Hippocampal formation (tissue), 2 donors: ENCODE measurements at places on chromosomes 1 and 21.
A peak's percentile ranks its signal among the peaks of the same experiment; 100 is the strongest.

DNA sequence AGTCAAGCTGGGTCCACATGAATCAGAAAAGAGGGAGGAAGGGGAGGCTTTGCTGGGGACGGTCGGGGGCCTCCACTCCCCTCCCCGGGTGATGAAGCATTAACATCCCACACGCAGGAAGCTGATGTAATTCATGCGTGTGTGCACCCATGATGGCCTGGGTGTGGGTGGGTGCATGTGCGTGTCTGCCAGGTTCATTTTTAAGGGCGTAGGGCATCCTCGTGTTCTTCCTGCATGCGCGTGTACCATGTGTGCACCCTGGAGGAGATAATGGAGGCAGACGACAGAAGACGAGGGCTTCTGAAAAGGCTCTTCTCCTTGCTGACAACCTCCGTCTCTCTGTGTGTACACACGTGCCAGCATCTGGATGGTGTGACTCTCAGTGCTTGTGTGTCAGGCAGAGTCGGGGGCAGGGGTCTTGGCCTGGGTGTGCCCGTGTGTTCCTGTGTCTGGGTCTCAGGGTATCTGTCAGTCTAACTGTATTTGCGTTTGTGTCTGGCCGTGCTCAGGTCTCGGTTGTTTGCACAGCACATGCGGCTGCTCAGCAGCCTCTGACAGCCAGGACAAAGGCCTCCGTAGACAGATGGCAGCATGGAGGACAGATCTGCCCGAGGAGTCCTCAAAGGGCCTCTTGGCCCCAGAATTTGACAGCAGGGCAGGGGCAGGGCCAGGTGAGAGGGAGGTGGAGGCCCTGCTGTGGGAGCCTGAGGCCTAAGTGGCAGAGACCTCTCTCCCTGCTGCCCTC is 2.4 kb downstream of the RAP1GAP start:
- DNase-seq: no peak

- DNase-seq: no peak
Observed at GRCh38 chr1:21589618-21590017, 79.5 kb downstream of the RAP1GAP start.

GRCh38 chr1:43274125-43274803 is 4.5 kb downstream of the TMEM125 start:
- DNase-seq: no peak

DNA sequence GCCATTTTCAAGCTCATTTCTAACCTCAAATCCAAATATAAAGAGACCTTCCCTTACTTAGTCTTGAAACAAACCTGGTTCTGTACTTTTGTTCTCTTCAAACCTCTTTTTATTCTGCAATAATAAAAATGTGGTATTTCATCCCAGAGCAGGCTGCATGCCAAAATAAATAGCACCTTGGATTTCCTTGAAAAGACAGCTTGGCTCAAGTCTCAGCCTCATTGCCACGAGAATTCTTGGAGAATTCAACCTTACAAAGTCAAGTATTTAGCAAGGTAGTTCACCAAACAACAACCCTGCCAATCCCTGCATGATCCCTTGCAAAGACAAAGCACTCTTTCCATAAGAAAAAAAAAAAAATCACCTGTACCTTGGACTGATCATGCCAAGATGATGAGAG is 33.8 kb downstream of the KANK4 start:
- DNase-seq: no peak

- no peak for DNase-seq
Observed at GRCh38 chr1:59625384-59625783, 189.4 kb upstream of the HOOK1 start.

DNA sequence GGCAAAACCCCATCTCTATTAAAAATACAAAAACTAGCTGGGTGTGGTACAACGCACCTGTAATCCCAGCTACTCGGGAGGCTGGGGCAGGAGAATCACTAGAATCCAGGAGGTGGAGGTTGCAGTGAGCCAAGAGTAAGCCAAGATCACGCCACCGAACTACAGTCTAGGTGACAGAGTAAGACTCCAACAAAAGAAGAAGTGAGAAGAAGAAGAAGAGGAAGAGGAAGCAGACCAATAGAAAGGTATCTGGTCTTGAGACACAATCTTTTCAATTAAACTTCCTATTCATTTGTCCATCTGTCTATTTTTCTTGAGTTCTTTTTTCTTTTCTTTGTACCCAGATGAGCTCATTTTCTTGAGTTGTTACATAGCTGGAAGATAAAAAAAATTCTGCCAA is 55.7 kb upstream of the ACADM start:
- DNase-seq: no peak

GRCh38 chr21:31727181-31727580 is 4.7 kb downstream of the SCAF4 start:
- DNase-seq: no peak

DNA sequence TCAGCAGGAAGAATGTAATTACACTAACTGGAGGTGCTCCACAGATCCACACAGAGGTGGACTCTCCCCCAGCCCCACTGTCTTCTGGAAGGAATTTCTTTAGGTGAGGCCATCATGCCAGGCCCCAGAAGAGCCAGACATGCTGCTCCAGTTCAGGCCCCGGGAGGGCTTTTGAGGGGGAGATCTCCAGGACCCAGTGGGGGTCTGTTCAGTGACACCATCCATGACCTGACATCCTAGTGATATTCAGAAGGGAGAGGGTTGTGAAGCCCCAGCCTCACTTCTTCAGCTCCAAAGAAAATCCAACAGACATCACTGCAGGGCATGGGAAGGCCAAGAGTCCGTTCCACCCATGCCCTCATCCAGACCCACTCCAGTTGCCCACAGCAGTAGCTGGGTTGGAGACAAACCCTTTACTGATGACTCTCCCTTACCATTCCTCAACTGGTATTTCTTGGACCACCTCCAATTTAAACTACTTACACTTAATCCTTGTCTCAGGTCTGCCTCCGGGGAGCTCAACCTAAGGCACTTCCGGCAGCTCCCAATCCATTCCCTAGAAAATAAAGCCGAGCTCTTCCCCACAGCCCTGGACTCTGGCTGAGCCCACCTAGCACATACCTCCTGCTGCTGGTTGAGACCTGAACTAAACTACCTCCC is 39.2 kb downstream of the CSMD2 start:
- DNase-seq: no peak

GRCh38 chr1:110857964-110858948 is 14.7 kb upstream of the CD53 start:
- no peak for DNase-seq

DNA sequence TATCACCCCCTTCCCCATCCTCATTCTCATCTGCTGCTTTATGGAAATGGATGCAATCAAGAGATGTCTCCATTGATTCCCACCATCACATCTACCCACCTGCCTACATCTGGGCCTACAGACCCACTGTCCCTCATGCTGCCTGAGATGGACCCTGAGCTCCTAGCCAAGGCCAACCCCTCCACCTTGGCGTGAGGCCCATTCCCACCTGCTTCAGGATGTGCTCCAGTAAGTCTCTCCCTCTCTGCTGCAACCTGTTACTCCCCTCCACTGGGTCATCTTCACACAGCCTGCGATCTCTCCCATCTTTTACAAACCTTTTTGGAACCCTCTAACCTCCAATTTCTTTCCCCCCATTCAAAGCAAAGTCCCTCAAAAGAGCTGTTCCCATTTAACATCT is 4.5 kb upstream of the GALE start:
- no peak for DNase-seq

DNA sequence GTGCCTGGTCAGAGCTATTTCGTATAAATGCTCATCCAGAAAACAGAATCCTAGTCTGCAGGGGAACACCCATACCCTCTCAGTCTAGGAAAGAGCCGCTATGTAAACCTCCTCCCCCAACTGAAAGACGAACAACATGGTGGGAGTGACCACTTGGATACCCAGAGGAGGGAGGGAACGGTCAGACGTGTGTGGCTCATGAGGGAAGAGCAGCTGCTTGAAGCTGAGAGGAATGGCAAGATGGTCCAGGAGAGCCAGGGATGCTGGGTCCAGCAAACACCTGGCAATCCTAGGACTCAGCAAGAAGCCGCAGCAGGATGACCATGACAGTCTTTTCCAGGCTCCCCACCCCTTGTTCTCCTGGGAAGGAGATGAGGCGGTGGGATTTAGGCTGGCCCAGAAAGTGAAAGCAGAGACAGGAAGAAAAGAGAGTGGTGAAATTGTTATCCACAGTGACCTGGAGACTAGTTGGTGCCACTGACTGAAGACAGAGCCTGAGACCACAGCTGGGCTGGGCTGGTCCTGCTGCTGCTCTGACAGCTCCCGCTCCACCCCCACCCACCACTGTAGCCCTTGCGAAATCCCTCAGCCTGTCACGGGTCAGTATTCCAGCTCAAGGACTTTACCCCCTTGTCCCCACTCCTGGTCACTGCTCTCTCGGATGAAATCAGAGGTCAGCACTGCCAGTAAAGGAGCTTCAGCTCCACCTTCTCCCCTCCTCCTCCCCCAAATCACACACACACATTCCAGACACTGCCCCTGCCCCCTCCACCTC is 3.6 kb downstream of the CERS2 start:
- no peak for DNase-seq

GRCh38 chr1:222976453-222976852 is 161.6 kb downstream of the DISP1 start:
- no peak for DNase-seq

DNA sequence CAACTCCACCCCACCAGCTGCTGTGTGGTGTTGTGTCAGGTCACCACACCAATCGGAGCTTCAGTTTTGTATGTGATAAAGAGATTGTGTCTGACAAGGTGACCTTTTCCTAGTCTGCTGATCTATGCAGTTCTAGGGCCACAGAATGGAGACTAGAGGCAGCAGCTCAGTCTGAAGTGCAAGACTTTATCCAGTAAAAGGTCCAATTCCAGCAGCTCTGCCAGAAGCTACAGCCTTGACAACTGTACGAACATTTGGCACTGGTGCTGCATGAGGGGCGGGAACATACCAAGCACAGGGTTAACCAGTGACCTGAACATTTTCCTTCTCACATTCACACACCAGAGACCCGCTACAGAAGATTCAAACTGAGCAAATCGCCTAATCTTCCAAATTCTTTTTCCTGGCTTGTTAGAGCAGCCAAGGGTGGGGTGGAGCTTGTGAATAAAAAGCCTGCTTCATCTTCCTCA is 9.3 kb downstream of the FMO1 start:
- no peak for DNase-seq

DNA sequence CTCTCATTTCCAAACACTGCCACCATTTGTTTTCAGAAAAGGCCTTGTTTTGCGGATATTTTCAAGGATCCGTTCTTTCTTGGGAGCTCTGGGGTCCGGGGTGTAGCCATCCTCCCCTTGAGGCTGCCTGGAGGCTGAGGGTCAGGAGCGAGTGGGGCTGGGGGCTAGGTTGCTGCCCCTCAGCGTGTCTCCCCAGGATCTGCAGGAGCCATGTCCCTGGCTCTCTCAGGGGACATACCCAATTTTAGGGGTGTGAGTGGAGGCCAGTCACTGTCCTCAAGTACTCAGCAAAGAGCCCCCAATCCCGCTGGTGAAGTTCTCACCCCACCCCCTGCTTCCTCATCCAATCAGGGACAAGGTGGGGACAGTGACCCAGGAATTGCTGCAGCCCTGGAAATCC is 15.0 kb upstream of the PRDM16 start:
- DNase-seq: no peak

DNA sequence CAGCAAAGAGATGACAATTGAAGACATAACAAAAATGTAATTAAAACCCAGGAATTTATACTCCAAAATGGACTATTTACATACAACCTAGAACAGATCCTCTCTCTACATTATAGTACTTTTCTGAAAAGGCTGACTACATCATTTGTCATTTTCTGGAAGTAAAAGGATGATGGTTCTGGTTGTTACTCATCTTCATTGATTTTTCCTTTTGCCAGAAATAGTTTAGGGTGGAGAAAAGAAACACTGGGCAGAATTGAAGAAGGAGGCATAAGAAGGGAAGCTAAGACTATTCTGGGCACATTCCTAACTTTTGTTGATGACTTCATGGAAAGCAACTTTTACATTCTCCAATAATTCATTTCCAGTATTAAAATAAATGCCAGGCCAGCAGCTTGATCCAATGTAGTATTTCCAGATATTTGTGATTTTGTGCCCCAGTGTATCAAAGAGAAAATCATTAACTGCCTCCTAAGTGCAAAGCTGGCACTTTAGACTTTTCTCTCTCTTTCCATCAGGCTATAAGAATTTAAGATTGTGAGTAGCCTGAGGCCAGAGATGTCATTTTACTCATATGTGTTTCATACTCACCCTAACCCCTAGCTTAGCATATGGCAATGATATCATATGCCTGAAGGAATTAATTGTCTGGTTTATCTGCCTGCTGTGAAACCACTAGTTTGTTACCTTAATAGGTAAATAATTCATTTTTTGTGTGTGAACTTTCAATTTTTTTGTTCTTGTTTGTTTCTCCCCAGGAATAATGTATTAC is 369.5 kb upstream of the LYPLAL1 start:
- DNase-seq: no peak

DNA sequence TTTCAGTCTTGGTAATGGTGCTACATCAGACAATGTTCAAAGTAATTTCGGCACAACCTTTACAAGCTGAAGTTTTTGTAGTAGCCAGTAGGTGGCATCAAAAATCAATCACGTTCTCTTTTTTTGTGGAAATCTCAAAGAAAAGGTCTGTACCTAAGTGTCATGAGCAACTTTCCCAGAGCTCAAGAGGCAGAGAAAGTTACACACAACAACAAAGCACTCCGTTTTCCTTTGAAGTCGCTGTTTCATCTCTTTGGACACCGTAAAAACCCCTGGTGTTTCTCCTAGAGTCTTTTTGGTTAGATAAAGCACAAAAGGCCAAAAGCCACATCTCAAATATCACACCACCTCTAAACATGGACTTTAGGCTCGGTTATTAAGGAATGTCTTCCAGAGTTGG is 131.6 kb downstream of the LHX8 start:
- DNase-seq: peak; percentile 52

DNA sequence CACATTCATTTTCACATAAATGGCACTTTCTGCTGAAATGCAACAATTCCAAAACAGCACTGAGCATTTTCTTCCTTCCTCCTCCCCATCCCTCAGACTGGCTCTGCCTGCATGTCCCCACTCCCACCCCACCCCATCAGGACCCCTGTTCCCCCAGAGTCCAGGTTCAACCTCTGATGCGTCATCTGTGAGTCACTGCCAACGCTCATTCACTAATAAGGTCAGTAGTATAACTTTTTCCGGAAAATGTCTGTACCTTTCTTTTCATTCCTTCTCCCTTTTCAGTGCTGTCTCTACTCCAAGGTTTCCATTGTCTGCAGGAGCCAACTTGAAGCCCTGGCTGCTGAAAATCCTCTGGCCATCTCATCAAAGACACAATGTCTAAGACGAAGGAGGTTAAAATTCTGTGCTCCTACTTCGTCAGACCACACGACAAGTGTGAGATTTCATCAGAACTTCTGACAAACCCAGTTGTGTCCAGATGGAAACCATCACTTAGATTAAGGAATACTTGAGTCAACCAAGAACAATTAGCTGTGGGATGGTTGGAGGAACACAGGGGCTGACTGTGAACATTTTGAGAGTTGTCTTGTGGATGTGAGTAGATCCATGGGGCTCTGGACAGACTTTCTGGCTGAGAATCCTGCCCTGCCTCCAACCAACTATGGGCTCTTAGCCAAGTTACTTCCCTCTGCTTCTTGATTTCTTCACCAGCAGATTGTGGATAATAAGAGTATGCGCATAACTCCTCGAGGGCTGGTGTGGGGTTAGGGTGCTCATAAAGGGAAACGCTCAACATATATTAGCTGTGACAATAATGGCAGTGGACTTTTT is 35.6 kb upstream of the UTS2 start:
- no peak for DNase-seq
